ENCODE measurements at places on chromosomes 2 and 18.
A peak's percentile ranks its signal among the peaks of the same experiment; 100 is the strongest.

GRCh38 chr2:145692971-145693478, 1173.1 kb upstream of the ZEB2 start:
- no peak for DNase-seq

DNA sequence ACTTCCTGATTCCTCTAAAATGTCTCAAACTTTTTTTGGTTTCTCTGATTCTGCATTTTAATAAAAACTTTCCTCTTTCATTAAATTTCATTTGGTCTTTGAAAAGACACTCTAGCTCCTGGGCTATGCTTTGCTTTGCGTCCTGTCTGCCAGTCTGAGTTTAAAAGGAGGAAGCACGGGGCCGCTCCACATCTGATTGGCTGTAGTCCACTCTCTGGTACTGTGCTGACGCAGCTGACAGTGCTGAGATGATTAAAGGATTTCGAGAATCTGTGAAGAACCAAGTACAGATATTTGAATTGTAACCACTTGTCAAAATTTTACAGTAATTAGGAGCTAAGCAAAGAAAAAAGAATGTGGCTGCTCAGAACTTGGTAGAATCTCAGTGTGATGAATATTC, 199.6 kb upstream of the HNMT start:
- DNase-seq: no peak

DNA sequence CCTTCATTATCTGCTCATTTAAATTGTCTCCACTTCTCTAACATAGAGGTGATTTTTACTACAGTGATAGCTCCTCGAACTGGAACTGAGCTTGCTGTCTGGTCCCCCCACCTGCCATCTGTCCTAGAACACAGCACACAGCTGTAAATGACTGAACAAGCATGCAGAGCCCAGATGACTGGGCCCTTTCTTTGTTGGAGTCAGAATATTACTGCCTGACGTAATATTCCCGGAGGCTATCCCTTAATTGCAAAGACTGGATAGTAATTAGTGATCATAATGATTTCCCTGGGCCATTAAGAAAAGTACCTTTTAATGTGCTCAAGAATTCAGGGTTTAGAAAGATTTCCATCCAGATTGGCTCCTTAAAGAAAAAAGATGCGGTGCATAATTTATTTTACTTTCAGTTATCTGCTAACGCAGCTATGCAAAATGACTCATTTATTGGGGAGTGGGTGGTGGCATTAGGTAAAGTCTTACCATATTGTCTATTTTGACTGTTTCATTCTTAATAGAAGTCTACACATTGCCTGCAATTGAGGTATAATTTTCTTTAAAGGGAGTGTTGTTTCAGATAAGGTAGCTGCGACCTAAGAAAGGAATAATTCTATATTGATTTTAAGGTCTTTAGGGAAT, 84.4 kb downstream of the MAP4K4 start:
- no peak for DNase-seq

- peak; percentile 81 for DNase-seq
These were observed 483 bp downstream of the OSBPL6 start for GRCh38 chr2:178194600-178195389.

GRCh38 chr2:2757764-2758163, 426.7 kb upstream of the MYT1L start:
- DNase-seq: no peak

DNA sequence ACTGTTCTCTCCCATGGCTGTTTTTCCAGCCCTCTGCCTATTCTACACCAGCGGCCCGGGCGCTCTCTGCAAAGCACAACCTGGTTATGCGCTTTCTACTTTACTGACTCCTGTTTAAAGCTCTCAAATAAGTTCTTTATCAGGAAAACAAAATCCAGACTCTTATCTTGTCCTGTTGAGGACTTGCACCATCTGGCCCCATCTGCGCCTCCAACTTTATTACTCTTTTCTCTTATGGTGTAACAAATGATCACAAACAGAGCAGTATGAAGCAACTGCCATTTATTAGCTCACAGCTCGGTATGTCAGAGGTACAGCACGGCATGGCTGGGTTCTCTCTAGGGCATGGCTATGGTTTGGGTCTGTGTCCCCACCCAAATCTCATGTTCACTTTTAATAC, 236.5 kb upstream of the NT5C1B start:
- no peak for DNase-seq

DNA sequence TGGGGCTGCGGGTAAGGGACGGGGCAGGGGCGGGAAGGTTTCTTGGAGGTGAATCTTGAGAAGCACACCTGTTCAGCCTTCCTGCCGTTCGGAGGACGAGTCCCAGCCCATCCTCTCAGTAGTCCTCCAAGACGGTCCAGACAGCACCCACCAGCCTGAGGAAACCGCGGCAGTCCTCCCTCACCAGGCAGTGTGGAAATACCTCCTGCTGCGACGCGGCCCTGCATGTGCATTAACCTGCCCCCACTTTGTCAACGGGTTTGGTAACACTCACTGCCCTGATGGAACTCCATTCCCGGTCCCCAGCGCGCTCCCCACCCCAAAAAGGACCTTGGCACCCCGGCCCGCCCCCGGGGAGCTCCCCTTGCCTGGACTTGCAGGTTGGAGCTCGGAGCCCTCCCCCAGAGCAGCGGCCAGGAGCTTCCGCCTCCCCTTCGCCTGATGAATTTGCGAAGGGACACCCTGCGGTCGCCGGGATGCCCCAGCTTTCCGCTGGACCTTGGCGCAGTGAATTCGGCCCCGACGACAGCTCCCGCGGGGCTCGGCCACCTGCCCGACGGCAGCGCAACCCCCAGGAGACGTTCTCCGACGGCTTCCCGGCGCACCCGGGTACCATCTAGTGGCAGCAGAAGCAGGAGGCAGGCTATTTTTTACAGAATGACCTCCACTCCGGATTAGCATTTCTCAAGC, 31.5 kb downstream of the ACVR1C start:
- DNase-seq: peak; percentile 2

DNA sequence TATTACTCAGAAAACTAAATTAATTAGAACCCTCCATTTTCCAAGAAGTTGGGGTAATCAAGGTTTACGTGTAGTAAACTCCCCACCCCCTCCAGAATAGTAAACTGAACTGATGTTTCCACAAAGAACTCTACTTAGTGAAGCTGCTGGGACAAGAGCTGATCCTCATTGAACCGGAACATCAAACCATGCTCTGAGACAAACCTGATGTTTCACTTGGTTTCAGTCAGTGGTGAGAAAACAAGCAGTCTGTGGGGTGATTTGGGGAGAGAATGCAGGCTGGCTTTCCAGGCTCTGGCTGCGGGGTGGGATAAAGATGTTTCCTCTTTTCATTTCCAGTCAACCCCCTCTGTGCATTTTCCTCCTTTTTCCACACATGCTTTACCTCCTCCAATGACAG, 38.2 kb downstream of the CELF4 start:
- DNase-seq: no peak

DNA sequence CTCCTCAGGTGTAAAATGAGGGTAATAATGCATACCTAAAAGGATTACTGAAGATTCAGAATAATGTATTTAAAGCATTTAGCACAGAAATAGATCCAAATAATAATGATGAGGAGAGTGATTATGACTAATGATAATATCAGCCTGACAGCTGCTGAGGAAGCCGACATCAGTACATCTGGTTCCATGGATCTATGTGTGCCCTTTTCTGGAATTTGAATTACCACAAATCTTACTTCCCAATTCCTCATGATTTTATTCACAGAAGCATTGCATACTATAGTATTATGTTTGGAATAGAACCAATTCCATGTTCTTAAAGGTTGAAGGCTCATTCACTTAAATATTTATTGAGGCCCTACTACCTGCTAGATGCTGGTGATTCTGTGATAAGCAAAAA, 248.9 kb upstream of the THUMPD2 start:
- DNase-seq: no peak

DNA sequence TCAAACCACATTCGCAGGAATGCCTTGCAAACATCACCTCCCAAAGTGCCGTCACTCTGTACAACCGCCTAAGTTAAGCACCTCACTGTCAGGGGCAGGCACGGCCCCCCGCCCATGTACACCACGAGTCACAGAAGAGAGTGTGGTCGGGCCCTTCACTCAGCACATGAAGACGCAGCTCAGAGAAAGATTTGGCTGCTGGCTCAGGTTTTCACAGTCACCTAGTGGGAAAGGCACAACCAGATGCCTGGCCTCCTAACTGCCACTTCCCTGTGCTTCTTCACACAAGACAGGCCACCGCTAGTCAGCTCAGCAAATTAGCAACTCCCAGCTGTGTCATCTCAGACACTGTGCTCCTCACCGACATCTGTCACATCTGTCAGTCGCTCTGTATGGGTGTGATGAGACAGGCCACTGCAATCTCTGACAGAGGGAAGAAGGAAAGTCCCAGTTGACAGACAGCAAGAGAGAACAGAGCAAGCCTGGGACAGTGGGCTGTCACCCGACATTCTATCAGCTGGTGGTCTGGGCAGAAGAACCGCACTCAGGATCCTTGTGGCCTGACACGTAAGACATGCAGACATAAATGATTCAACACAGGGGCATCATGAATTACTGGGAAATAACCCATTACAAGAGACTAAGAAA, 60.8 kb downstream of the CRACDL start:
- DNase-seq: no peak

- no peak for DNase-seq
These were observed 16.9 kb downstream of the GPR75 start for GRCh38 chr2:53842891-53843290.

GRCh38 chr2:76684756-76685155, 837.4 kb downstream of the LRRTM4 start:
- peak; percentile 62 for DNase-seq

- no peak for DNase-seq
These were observed 44.1 kb upstream of the SIX3 start for GRCh38 chr2:44897406-44897805.

GRCh38 chr2:120738117-120738516, 2.4 kb downstream of the GLI2 start:
- no peak for DNase-seq

GRCh38 chr2:209334188-209335017, 89.4 kb upstream of the MAP2 start:
- peak; percentile 70 for DNase-seq

DNA sequence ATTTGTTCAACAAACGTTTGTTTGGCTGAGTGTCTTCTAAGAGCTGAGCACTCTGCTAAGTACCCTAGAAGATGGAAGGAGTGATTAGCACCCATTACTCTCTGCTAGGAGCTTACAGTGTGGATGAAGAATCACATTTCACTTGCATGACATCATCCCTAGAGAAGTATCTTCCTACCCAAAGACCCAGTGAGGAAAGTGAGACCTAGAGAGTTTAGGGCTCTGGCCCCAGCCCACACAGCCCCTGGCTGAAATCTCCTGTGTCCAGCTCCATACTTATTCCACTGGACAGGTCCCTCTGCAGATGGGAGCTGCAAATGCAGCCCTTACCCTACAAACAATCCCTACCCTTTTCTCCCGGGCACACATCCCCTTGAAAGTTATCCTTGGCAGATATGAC, 26.8 kb upstream of the EPAS1 start:
- DNase-seq: no peak

GRCh38 chr2:9317559-9317958, 105.8 kb downstream of the ITGB1BP1 start:
- no peak for DNase-seq

DNA sequence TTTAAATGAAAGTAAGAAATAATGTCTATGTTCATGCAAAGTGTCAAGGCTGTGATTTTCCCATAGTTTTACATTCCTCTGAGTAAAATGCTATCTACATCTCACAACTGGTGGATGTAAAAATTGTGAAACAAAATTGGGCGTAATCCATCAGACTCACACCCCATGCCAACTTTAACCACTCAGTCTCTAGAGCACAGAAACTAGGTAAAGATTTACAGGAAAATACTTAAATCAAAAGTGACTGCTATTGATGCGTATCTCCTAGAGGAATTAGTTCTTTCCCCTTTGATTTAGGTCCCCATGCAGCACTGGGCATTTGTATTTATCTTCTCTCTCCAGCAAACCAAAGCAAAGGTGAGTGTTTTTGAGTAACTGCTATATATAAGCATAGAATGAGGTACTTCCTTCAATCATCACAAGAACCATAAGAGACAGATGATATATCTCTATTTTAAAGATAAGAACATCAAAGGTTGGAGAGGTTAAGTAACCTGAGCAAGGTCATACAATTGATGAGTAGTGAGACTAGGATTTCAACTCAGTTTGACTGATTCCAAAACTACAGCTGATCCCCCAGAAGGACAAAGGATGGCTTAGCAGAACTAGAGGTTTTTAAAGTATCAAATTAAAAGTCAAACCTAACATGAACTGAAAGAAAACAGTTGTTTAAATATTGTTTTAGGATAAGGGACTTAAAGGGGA, 594.0 kb upstream of the ACVR2A start:
- DNase-seq: no peak

DNA sequence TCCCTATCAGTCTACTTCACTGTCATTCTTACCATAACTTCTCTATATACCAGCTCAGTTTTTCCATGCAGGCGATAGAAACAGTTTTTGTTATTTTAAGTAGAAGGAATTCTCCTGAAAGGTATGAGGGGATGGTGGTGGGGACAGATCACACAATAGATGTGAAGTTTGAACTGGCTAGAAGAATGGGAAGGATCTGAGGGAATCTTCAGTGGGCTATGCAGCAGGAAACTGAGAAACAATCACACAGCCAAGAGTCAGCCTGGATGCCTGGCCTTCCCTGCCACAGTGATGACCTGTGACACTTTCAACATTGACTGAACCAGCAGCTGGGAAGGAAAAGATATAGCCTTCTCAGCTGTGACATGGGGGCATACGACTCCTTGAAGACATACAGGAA, 329.1 kb upstream of the GULP1 start:
- DNase-seq: no peak

- no peak for DNase-seq
These were observed 68.7 kb downstream of the MTHFD2 start for GRCh38 chr2:74267068-74267467.

GRCh38 chr2:129891341-129892320, 87.8 kb upstream of the RAB6C start:
- DNase-seq: no peak

DNA sequence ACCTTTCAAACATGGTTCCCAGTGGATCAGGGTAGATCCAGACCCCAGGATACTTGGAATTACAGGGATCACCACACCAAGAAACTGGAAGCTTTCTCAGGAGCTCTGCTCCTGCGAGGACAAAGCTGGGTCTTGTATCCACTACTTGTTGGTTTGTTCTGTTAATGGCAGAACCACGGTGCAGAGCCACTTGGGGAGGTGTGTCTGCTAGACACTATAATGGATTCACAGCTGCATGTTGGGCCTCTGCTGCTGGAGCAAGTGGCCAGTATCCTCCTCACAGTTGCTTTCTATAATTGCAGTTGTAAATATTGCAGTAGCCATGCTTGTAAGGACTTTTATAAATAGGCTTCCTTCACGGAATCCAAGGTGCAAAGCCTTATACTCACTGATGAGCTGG, 12.9 kb downstream of the FOSL2 start:
- no peak for DNase-seq

DNA sequence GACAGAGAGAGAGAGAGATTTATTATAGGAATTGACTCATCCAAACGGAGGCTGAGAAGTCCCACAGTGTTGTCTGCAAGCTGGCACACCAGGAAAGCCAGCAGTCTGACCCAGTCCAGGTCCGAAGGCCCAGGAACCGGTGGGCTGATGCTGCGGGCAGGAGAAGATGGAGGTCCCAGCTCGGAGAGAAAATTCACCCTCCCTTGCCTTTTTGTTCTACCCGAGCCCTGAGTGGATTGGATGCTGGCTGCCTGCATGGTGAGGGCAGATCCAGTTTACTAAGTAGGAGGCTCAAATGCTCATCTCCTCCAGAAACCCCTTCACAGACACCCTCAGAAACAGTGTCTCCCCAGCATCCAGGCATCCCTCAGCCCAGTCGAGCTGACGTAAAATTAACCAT, 22.2 kb upstream of the STK25 start:
- no peak for DNase-seq

- DNase-seq: no peak
These were observed 83.1 kb downstream of the FBXO15 start for GRCh38 chr18:74064510-74064909.

- DNase-seq: no peak
These were observed 75.2 kb upstream of the EPB41L5 start for GRCh38 chr2:119937680-119938079.
